ENCODE measurements at places on chromosomes 2 and 18.

DNA sequence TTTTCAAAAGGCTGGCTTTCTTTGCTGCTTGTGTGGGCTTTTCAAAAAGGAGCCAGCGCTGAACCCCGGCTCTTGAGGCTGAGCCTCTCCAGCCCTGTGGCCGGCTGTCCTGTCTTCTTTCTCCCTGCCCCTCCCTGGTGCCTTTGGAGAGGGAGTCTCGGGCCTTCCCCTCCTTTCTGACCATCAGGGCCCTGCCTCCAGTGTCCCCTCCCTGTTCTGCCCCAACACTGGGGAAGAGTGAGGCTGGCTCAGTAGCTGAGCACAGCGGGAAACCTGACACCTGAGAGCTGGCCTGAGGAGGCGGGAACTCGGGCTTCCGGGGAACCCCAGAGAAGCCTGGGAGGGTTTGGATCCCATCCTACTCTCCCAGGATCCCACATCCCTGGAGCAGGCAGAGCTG lies 232.1 kb downstream of the LOXHD1 start:
- DNase-seq = no peak

DNA sequence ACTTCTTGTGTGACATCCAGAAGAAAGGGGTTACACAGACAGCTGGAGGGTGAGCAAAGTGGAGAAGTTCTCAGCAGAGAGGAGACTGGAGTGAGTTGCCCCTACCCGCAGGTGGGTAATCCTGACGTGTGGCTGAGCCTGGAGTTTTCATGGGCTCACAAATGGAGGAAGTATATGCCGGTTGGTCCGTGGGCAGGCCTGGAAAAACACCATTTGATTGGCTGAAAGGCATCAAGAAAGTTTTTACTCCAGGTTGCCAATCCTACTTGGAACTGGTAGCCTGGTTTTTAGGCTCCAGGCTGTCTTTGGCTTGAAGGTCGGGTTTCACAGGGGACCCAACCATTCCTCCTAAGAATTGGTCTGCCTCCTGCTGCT lies 1177.4 kb upstream of the LRRTM1 start:
- no peak for DNase-seq

GRCh38 chr2:25062511-25062917 lies 20.6 kb downstream of the EFR3B start:
- DNase-seq = no peak

DNA sequence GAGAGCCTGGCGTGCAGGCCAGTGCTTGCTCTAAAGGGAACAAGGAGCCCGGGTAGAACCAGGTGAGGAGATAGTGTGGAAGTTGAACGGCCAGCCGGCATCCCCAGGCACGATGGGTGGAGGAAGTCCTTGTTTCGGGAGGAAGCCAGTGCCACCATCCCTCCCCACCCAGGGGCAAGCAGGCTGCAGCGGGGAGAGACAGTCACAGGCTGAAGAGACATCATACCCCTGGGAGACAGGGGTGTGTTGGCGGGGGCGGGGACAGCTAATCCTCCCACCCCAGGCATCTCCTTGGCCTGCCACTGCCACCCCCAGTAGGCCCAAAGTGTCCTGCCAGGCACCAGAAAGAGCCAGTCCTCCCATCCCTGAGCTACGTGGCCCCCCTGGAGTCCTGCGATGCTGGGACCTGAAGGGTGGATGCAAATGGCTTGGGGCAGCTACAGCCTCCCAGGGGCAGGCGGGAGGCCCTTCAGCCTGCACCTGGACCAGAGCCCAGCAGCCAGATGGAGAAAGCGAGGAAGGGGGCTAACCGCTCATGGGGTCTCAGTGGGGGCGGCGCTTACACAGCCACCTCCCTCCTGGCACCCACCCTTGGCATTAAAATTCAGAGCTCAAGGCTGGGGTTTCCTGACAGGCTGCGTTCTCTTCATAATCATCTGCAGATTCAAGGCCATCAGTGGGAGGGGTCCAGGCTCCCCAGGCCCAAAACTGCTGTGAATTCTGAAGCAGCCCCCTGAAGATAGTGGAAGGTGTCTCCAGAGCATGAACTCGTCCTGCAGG lies 14.8 kb upstream of the GPR55 start:
- no peak for DNase-seq

- DNase-seq = no peak
Observed at GRCh38 chr2:8426550-8426949, 255.3 kb upstream of the ID2 start.

GRCh38 chr2:221169724-221170123 lies 402.4 kb downstream of the EPHA4 start:
- no peak for DNase-seq

Measured in stimulated activated CD8-positive, alpha-beta memory T cell treated with anti-CD3 and anti-CD28 coated beads, Interleukin-7, amount 100 ng/mL, for 1 hour (primary cell).